Naive thymus-derived CD4-positive, alpha-beta T cell (primary cell): ENCODE measurements at places on chromosomes 4 and X.
A peak's percentile ranks its signal among the peaks of the same experiment; 100 is the strongest.

- H3K4me1 ChIP-seq, result no peaks in the 10 kb centered on the region
- no peak for DNase-seq
- H3K27me3 ChIP-seq, result no peaks in the 10 kb centered on the region
- H3K27ac ChIP-seq, result no peak overlapping the region
- no peak overlapping the region for H3K4me3 ChIP-seq
These were observed 9.2 kb downstream of the APBB2 start for GRCh38 chr4:41205130-41205529.

GRCh38 chrX:53262918-53263394, 18.4 kb downstream of the IQSEC2 start:
- H3K4me3 ChIP-seq, result no peak overlapping the region
- no peaks in the 10 kb centered on the region for H3K27me3 ChIP-seq
- DNase-seq, result no peak
- no peaks in the 10 kb centered on the region for H3K36me3 ChIP-seq
- H3K27ac ChIP-seq, result no peak overlapping the region
- peaks cover 5% of the 10 kb centered on the region for H3K4me1 ChIP-seq

DNA sequence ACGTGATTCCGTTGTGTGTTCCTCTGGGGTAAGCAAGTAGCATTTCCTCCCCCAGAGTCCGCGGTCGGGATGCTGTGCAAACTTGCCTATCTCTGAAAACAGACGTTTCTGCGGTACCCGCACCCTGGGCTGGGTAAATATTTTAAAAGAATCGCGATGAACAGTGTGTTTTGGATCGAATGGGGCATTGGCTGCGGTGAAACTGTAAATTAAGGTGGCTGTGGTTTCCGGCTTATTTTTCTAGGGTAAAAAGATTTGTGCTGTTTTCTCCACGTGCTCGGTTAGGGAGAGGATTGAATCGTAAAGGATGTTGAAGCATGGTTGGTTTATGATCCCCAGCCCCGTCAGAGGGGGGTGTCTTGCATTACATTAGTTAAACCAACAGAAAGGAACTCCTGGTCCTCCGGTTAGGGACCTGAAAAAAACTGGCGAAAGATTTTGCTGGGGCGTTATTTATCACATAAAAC, 1.2 kb downstream of the HHIP start:
- no peaks in the 10 kb centered on the region for H3K27me3 ChIP-seq
- no peak overlapping the region for H3K4me3 ChIP-seq
- H3K36me3 ChIP-seq, result no peaks in the 10 kb centered on the region
- H3K4me1 ChIP-seq, result no peaks in the 10 kb centered on the region
- no peak for DNase-seq
- no peak overlapping the region for H3K27ac ChIP-seq

GRCh38 chrX:45186643-45187026, 14.0 kb downstream of the DIPK2B start:
- peaks cover 1% of the 10 kb centered on the region for H3K4me1 ChIP-seq
- peak overlapping the region; percentile 65 for H3K4me3 ChIP-seq
- H3K27ac ChIP-seq, result no peak overlapping the region
- DNase-seq, result no peak
- H3K27me3 ChIP-seq, result no peaks in the 10 kb centered on the region
- no peaks in the 10 kb centered on the region for H3K36me3 ChIP-seq
